Natural killer cell (primary cell): ENCODE measurements at places on chromosomes 13 and 19.

GRCh38 chr13:113621046-113621445 is 36.5 kb downstream of the TFDP1 start:
- DNase-seq, result no peak

DNA sequence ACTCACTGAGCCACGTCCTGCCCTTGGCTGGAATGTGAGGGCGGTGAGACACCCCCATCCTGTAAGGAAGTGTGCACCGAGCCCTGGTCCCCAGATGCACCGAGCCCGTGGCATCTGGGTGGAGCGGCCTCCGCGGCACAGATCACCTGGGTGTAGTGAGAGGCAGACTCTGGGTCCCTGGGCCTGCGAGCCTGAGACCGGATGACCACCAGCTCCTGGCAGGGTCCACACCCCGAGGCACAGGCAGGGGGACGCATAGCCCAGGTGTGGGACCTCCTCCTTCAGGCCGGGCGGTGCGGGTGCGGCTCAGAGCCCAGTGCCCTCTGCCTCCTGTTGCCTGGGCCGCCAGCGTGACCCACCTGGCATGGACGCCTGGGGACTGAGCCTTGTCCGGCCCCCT is 12.4 kb downstream of the MCF2L start:
- DNase-seq, result no peak

DNA sequence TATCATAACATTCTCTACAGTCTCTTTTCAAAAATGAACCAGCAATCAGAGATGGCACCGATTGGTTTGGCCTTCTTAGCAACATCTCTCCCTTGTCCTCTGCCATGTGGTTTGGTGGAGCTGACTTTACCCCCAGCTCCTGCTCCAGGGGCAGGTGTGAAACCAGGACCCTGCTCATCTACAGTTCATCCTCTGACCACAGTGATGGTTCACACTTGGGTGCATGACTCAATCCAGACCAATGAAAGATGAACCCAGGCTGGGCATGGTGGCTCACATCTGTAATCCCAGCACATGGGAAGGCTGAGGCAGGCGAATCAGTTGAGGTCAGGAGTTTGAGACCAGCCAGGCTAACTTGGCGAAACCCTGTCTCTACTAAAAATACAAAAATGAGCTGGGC is 33.6 kb upstream of the FFAR2 start:
- DNase-seq, result no peak

DNA sequence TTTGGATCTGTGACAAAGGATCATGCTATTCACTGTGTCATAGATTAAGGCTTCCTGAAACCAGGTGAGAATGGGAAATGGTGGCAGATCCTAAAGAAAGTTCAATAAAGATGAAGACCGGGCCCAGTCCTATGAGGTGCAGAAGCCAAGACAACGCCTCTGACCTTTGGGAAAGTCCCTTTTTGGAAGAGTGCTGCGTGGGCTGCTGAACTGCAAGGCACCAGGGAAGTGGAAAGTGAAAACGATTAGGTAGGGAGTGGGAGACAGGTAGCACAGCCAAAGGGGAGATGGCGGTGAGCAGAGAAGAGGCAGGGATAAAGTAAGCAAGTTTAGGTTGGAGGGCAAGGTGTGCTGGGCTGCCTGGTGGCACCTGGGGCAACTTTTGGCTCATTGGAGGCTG is 16.3 kb downstream of the MBNL2 start:
- peak; percentile 46 for DNase-seq

GRCh38 chr19:16861011-16861410 is 27.8 kb upstream of the F2RL3 start:
- DNase-seq, result no peak

- DNase-seq, result no peak
Measured at GRCh38 chr13:90526711-90527110, 820.8 kb upstream of the MIR17HG start.

- DNase-seq, result no peak
Measured at GRCh38 chr19:23774524-23774971, 15.9 kb upstream of the ZNF681 start.

- DNase-seq, result no peak
Measured at GRCh38 chr19:12660980-12661379, 5.6 kb downstream of the MAN2B1 start.

DNA sequence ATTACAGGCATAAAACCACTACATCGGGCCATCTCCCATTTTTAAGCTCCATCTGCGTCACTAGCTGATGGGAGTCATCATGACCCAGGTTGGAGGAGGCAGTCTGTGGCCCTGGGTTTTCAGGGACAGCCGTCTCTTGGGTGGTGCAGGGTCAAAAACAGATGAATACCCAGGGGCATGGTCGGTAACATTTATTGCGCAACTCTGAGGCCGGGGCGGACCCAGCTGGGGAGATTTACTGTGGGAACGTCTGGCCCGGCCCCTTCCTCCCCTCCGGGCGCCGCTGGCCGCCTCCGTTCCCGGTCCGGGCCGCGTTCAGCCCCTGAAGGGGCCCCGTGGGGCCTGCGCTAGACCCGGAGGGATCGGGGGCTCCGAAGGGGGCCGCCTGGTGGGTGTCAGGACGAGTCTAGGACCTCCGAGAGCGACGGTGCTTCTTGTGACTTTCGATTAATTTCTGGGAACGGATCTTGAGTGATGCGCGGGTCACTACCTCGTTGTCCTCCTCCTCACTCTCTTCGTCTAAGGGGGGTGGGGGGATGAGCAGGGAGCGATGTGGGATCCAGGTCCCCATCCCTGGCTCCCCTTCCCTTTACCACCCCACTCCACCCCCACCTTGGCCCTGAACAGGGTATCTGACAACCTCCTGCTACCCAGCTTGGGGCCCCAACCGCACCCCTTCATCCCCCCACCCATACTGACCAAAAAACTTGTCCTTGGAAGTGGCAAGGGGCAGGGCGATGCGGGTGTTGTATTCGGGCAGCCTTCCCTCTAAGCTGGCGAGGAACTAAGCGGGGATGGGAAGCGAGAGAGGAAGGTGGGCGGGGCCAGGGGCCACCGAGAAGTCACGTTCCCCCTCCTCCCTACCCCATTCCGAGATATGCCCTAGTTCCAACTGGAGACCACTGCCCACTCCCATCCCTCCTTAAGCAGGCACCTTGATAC is 1.6 kb upstream of the RGL3 start:
- peak; percentile 34 for DNase-seq

DNA sequence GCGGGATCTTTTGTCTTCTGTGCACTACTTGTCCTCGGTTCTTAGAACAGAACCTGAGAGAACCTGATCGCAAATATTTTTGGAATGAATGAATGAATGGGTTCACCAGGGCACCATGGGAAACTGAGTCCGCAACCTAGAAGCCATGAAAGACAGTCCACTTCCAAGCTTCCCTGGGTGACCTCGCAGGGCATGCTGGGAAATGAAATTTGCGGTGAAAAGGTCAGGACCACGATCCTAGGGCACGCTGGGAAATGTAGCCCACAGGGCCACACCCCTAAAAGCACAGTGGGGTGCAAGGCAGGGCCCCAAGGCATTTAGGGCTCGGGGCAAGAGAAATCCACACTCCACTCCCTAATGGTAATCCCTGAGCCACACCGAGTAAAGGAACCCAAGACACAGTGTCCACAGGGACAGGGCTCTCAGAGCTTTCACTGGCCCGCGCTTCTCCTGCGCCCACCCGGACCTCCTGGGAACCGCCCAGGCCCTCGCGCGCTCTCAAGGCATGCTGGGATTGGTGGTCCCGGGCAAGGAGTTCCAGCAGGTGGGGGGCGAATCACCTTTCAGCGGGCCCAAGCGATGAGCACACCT is 1.1 kb upstream of the PPP1R12C start:
- DNase-seq, result no peak

DNA sequence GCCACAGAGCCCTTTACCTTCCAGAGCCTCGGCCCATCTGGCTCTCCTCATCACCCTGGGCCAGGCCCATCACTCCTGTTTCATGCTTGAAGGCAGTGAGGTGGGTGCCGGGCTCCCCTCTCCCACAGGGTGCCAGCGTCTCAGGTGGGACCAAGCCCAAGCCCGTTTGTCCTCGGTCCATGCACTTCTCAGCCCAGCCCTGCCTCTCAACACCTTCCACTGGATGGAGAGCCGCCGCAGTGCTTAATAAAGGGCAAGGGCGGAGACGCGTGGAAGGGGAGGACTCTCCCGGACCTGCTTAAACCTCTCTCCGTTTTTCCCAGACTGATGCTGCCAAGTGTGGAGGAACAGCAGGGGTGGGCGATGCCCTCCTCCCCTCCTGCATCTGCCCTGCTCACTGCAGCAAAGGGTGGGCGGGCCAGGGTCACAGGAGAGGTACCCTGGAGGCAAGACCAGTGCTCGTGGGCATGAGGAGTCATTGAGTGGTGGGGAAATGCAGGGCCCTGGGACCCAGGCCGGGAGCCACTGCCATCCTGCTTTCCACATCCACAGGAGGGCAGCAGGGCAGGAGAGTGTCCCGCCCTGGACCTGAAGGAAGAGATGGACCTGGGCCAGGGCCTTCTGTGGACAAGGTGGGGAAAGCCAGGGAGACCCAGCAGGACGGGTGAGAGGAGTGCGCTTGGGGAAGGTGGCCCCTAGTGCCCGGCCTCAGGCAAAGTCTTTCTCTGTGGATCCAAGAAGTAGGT is 9.7 kb upstream of the ATP11A start:
- DNase-seq, result no peak

- DNase-seq, result no peak
Measured at GRCh38 chr13:49731766-49732165, 40.5 kb upstream of the EBPL start.

DNA sequence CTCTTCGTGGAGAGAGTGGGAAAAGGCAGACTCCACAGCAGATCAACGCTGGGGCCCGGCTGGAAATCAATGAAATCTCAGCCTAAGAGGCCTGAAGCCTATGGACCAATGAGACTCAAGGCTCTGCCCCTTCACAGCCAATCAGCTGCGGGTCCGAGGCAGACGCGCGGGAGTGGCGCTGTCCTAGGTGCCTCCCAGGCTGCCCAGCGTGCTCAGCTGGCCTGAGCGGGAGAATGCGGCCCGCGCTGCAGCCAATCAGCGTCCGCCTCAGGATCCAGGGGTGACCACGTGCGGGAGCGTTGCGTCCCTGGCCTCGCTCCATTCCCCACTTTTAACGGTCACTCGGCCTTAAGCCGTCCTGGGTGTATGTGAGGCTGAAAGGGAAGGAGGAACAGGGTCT is at the start of gene ZBTB32:
ZBTB32 (plus strand) TSS at position 341 of the 400 bp plus-strand sequence. CDS start 10,069 bp downstream, outside the sequence.
- DNase-seq, result no peak

DNA sequence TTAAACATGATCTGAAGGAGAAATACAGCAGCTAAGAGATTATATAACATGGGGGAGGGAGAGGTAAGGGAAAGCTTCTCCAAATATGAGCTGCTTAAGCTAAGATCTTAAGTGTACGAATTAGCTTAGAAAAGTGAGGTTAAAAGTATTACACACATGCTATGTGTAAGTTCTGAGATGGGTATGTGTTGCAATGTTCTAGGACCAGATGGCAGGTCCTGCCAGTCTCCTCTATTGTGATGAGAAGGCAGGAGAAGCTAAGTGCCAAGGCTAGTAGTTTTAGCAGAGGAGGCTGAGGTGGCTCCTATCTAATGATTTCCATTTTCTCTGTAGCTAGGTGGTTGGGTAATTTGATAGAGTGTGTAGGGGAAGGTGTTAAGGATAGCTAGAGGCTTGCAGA is 57.6 kb downstream of the MICU2 start:
- DNase-seq, result no peak
